ENCODE measurements at places on chromosomes 16 and 17.

GRCh38 chr17:81193470-81194224, 27.6 kb upstream of the AATK start:
- no peak for DNase-seq

GRCh38 chr16:66850115-66850815, 6.1 kb downstream of the CA7 start:
- DNase-seq, result no peak

- DNase-seq, result no peak
Measured at GRCh38 chr16:89449726-89450335, 40.5 kb downstream of the ANKRD11 start.

DNA sequence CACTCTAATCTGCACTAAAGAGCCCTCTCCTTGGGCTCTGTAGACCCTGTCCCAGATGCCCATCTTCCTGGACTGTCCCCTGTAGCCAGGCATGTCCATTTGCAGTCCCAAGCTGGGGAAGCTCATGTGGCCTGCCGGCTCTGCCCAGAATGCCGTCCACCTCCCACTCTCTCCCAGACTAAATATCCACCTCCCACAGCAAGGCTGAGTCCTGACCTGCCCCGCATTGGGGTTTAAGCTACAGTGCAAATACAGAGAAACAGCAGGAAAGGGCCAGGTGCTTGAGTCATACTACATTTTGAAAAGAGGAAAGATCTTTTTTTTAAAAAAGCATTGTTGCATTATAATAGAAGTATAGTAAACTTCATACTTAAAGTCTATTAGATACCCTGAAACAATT, 3.0 kb downstream of the ST6GALNAC2 start:
- DNase-seq, result no peak
